ENCODE measurements at places on chromosomes 13 and 19. TPM values are rescaled to one million over a fixed set of nuclear protein-coding genes. Genes with fewer than 3 reads are reported as not detected.
A peak's percentile ranks its signal among the peaks of the same experiment; 100 is the strongest.

GFY gene
- total RNA-seq, result not detected

CGB8 gene
- total RNA-seq, result not detected

ISYNA1 gene
- 91.4 TPM for total RNA-seq

OR7D2 gene
- total RNA-seq, result not detected

RAB20 gene
- 35.3 TPM for total RNA-seq

ITGBL1 gene
- total RNA-seq, result 3.3 TPM

HPN gene
- total RNA-seq, result not detected

IL4I1 gene
- 1.9 TPM for total RNA-seq

SLC10A2 gene
- total RNA-seq, result not detected

ERICH6B gene
- total RNA-seq, result not detected

ZNF154 gene
- 6.5 TPM for total RNA-seq

FXYD7 gene
- not detected for total RNA-seq

TSHZ3 gene
- 7.8 TPM for total RNA-seq

IQCN gene
- 2.1 TPM for total RNA-seq

SGCG gene
- not detected for total RNA-seq

- peak; percentile 50 for DNase-seq
Measured at GRCh38 chr19:42634409-42635232, 39.9 kb upstream of the CEACAM8 start.

DNA sequence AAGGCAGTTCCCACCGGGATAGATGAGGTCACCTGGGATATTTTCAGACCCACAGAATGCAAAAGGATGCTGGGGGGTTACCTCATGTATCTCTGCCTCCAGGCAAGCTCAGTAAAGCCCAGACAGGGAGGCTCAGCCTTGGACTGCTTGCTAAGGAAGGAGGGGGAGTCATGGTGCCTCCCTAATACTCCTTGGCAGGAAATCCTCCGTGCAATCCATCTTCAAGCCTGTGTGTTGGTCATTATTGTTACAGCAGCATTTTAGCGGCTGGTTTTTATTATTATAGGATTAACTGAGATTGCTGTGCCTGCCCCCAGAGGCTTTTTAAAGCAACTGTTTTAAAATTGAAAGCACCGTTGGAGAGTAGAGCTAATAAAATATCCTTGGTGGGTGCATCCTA is 188.5 kb upstream of the UBL3 start:
- no peak for DNase-seq

DNA sequence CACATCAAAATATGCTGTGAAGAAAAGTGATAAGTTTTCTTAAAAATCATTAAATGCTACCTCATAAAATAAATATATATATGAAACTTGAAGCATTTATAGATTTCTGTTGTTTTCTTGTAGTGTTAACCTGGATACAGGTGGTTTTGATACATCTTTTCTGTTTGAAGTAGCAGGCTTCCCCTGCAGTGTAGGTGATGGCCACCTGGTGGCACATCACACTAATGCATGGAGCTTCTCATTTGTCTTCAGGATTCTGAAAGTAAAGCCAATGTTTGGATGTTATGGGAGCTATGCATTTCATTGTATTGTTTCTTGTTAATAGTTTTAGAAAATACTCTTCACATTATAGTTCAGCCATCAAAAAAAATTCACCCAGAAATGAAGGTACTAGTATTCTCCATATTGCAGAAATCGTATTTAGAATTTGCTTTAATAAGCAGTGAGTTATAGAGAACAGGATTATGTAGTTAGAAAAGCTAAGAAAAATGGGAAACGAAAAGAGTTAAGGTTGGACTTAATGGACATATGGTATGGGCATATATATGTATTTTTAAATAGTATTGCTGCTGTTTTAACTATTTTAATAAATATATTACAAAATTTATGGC is 18.7 kb downstream of the GPR180 start:
- DNase-seq, result no peak

DNA sequence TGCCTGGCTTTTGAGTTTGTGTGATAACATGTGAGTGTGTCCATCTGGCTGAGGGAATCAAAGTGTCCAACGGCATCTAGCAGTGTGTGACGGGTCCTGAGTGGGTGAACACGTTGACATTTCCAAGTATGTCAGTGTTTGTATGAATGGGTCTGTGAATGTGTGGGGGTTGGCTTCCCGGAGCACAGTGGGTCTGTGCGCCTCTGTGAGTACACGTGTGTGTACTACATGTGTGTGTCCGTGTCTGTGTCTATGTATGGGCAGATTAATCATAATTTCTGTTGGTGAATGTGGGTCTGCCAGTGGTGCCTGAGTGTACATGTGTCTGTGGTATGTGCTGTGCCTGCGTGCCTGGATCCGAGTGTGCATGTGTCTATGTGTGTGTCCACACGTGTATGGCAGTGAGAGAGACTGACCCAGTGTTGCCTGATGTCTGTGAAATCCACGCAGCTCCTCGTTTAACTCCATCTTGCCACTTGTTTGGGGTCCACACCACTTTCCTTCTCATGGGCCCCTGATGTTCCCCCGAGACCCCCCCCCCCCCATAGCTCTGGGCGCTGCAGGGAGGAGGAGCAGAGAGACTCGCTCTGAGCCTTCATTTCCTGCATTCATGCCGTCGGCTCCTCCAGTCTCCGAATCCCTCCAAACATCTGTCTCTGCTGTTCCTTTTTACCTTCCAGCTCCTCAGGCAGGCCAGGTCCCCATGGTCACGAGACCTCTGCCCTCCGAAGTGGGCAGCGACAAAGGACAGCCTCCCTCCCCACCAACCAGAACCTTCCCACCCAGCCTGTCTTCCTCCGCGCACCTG is 5.3 kb downstream of the CCDC8 start:
- no peak for DNase-seq

- no peak for DNase-seq
Measured at GRCh38 chr13:40640845-40641458, 25.5 kb downstream of the FOXO1 start.

- no peak for DNase-seq
Measured at GRCh38 chr13:47484548-47484947, 516.5 kb downstream of the SUCLA2 start.

DNA sequence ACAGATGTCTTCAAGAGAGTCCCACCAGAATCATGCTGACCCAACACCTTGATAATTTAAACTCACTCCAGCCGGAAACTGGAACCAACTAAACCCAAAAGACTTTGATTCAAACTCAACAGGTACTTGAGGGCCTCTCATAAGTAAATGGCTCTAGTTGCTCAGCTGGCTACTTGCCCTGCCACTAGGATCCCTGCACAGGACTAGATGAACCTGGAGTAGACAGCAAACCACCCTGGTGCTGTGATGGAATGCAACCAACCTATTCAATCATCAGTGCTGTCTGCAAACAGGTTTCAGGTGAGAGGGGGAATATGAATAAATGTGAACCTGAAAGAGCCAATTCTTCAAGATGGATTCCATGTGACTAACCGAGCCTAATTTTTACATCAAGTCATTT is 216.3 kb downstream of the KATNAL1 start:
- no peak for DNase-seq

GRCh38 chr13:113288880-113289279 is 8.2 kb upstream of the LAMP1 start:
- no peak for DNase-seq

- no peak for DNase-seq
Measured at GRCh38 chr13:73832128-73832588, 302.0 kb downstream of the KLF12 start.

DNA sequence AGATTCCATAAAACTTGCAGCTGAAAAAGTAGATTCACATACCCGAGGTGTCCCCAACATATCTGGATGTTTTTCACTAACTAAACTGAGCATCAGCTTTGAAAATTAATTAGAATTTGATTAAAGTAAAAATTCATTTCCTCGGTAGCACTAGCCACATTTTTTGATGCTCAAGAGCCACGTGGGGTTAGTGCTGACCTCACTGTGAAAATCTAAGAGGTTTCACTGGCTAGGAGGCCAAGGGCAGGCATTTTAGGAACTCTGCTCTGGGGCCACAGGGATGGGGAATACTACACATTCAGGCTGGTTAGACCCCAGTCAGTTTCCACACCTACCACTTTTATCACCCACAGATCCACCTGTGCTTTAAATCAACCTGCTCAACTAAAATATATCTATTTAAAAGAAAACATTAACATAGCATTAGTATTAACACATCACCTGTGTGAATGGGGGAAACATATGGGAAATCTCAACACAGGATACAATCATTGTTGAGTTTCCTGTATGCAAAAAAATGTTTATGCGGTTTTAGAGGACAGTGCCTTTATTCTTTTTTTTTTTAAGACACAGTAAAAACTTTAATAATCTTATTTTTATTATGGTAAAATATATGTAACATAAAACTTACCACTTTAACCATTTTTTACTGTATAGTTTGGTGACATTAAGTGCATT is 45.5 kb downstream of the BRD4 start:
- no peak for DNase-seq

- no peak for DNase-seq
Measured at GRCh38 chr19:6685962-6686627, 16.1 kb upstream of the TNFSF14 start.

- no peak for DNase-seq
Measured at GRCh38 chr13:102487330-102487729, 85.5 kb upstream of the FGF14 start.

DNA sequence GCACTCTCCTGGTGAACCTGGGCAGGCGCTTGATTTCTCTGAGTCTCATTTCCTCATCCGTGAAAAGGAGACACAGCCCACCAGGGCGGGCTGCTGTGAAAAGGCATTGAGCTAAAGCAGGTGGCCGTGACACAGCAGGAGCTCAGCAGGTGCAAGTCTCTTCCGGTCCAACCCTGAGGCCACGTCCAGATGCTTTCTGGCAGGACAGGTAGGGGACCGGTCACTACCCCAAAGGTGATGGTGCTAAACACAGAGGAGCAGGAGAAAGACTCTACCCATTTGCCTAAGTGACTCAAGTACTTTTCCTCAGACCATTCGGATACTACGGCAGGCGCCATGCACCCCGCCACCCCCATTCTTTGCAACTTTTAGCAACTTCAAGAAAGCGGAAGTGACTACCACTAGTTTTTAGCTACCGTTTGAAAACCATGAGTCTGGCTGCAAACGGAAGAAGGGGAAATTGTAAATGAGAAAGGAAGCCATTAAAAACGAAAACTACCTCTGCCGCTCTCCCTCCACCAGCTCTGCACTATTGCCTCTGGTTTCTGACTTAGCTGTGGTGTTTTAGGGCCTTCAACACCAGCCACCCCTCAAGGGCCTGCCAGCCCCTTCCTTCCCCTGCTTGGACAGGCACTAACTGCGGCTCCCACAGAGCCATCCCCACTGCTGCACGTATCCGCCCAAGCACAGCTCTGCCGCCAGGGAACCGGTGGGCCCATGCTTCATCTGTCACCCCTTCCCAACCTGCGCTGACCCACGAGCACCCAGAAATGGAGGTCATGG is 4.8 kb downstream of the PPP6R1 start:
- no peak for DNase-seq

GRCh38 chr19:46298479-46299003 is 1.7 kb downstream of the HIF3A start:
- no peak for DNase-seq

GRCh38 chr19:43692385-43692784 is 22.4 kb upstream of the PLAUR start:
- DNase-seq, result no peak

DNA sequence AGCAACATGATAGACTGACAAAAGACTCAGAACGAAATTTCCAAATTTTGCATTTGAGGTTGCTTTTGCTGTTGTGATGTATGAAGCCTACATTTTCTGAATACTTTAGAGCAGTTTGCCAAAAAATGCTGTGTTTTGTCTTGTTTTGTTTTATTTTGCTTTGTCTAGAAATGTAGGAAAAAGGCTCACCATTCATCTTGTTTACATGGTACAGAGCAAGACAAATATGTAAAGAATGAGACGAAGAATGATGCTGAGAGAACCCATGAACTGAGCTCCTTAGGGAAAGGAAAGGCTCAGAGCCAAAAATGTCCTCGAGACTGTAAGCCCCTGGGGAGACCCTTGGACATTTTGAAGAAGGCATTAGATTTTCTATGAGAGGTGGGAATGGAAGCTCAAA is 6.8 kb upstream of the SPART start:
- DNase-seq, result no peak

GRCh38 chr13:113758651-113759524 is at the start of gene TMEM255B:
Gene TMEM255B, plus strand, starts transcription at chr13:113759226. Its CDS starts 44 bp downstream, at chr13:113759270.
- peak; percentile 85 for DNase-seq
